Activated naive CD4-positive, alpha-beta T cell treated with anti-CD3 and anti-CD28 coated beads for 36 hours (primary cell): ENCODE measurements at places on chromosomes 3 and 15.

GRCh38 chr3:156443079-156443478, 111.8 kb downstream of the SSR3 start:
- no peak overlapping the region for H3K27ac ChIP-seq

- DNase-seq, result no peak
- peak overlapping the region; percentile 34 for H3K27ac ChIP-seq
- H3K4me3 ChIP-seq, result no peak overlapping the region
- peaks cover 70% of the 10 kb centered on the region for H3K4me1 ChIP-seq
- peaks cover 12% of the 10 kb centered on the region for H3K36me3 ChIP-seq
- H3K27me3 ChIP-seq, result no peaks in the 10 kb centered on the region
Observed at GRCh38 chr3:46930945-46931403, 45.6 kb downstream of the CCDC12 start.

DNA sequence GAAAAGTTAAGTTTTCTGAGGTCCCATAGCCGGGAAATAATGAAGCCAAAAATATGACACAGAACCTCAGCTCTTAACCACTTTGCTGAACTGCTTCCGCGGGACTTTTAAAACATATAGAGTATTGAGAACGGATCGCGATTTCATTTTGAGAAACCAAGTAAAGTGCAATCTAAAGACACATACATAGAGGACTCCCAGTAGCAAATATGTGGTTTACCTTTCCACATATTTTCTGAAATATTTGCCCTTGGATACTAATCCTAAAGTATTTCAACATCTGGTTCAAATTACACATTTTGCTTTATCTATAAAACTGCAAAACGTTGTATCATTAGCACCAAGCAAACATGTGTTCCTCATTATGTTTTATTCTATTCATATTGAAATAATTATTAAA, 776.5 kb downstream of the ROBO2 start:
- H3K4me1 ChIP-seq, result no peaks in the 10 kb centered on the region
- no peaks in the 10 kb centered on the region for H3K27me3 ChIP-seq
- no peak overlapping the region for H3K4me3 ChIP-seq
- H3K36me3 ChIP-seq, result no peaks in the 10 kb centered on the region
- no peak overlapping the region for H3K27ac ChIP-seq

- H3K27me3 ChIP-seq, result no peaks in the 10 kb centered on the region
- no peaks in the 10 kb centered on the region for H3K4me1 ChIP-seq
- no peaks in the 10 kb centered on the region for H3K36me3 ChIP-seq
Observed at GRCh38 chr3:78940128-78940527, 827.7 kb downstream of the ROBO1 start.

GRCh38 chr3:189942948-189943347, 177.7 kb downstream of the P3H2 start:
- H3K27ac ChIP-seq, result no peak overlapping the region
- no peaks in the 10 kb centered on the region for H3K36me3 ChIP-seq
- H3K4me3 ChIP-seq, result no peak overlapping the region
- H3K27me3 ChIP-seq, result peaks cover 4% of the 10 kb centered on the region
- DNase-seq, result no peak

DNA sequence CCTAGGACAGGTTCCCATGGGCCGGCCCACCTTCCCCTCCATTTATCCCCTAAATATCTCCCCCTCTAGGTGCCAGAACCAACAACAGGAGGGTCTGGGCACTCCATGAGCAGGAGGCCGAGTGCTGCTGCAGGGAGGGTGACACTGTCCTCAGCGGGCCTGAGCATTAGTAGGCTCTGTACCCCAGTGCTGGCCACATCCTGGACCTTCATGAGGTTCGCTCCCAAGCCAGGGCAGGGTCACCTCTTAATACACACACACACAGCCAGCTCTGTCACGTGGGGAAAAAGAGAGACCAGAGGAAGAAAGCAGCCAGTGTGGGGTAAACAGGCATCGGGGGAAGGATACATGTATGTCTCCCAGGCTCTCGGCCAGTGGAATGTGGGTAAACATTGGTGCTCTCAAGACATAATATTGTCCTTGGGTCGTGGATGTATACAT, 27.9 kb upstream of the SEMA3F start:
- no peaks in the 10 kb centered on the region for H3K4me1 ChIP-seq
- no peaks in the 10 kb centered on the region for H3K27me3 ChIP-seq
- DNase-seq, result no peak
- no peak overlapping the region for H3K27ac ChIP-seq
- no peaks in the 10 kb centered on the region for H3K36me3 ChIP-seq

DNA sequence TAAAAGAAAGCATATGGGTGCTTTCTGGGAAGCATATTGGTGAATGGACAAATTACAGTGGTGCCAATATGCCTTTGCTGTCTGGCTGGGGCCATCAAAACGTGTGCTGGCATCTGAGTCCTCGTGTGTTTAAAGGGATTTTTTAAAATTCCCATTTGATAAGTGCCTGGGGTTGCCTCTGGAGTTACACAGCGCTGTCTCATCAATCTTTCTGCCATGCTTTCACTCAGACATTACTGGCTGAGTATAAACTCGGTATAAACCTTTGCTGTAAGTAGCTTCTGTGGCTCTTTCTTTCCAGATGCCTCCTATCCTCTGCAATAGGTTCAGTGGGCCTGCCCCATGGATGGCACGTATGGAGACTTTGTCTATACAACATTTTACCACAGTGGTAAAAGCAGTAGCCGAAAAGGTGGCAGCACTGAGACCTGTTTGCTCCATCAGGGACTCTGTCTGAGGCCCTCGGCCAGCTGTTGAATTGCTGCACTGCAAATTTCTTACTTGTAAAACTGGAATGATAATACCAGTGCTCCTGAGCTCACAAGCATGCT, 195.5 kb downstream of the LPP start:
- no peak for DNase-seq
- H3K27me3 ChIP-seq, result no peaks in the 10 kb centered on the region
- no peak overlapping the region for H3K4me3 ChIP-seq
- no peak overlapping the region for H3K27ac ChIP-seq
- peaks cover 4% of the 10 kb centered on the region for H3K4me1 ChIP-seq
